ENCODE measurements at places on chromosomes 7 and 10. TPM values are rescaled to one million over a fixed set of nuclear protein-coding genes. Genes with fewer than 3 reads are reported as not detected.

PLCE1 gene
- total RNA-seq = 8.8 TPM

LIPM gene
- total RNA-seq = not detected

PRKG1 gene
- total RNA-seq = 0.01 TPM

EPHA1 gene
- total RNA-seq = 0.05 TPM

CREB5 gene
- 5.0 TPM for total RNA-seq

DGKI gene
- total RNA-seq = 0.19 TPM

PVRIG gene
- total RNA-seq = not detected

MRC1 gene
- 0.02 TPM for total RNA-seq

KDM7A gene
- 2.2 TPM for total RNA-seq

GDF2 gene
- total RNA-seq = not detected

CDC14C gene
- 0.03 TPM for total RNA-seq

STAMBPL1 gene
- total RNA-seq = 23.1 TPM

PNLIP gene
- 0.28 TPM for total RNA-seq

HMX2 gene
- total RNA-seq = not detected

PLAU gene
- total RNA-seq = 124 TPM

EVX1 gene
- total RNA-seq = 0.18 TPM

PLXDC2 gene
- 0.03 TPM for total RNA-seq

ELN gene
- total RNA-seq = 0.15 TPM

NPY4R gene
- total RNA-seq = 34.8 TPM

SORBS1 gene
- 0.68 TPM for total RNA-seq

LHFPL3 gene
- total RNA-seq = not detected

MOGAT3 gene
- not detected for total RNA-seq

FAM241B gene
- 17.1 TPM for total RNA-seq

MUC12 gene
- 20.3 TPM for total RNA-seq

TM9SF3 gene
- 77.2 TPM for total RNA-seq

FUOM gene
- 18.2 TPM for total RNA-seq

FAM25A gene
- not detected for total RNA-seq

NAT16 gene
- total RNA-seq = 0.19 TPM

C10orf53 gene
- not detected for total RNA-seq

KCP gene
- 0.11 TPM for total RNA-seq

ATRNL1 gene
- 0.32 TPM for total RNA-seq

ZNF680 gene
- total RNA-seq = 1.9 TPM

DNAJB6 gene
- 90.7 TPM for total RNA-seq

IQUB gene
- 0.06 TPM for total RNA-seq

SPDYE2 gene
- not detected for total RNA-seq

All from A549 treated with AZD2906 at 1 μM for 4 hours (cell line).